Activated CD4-positive, alpha-beta T cell treated with anti-CD3 and anti-CD28 coated beads for 4 hours (primary cell): ENCODE measurements at places on chromosomes 3 and 15.

DNA sequence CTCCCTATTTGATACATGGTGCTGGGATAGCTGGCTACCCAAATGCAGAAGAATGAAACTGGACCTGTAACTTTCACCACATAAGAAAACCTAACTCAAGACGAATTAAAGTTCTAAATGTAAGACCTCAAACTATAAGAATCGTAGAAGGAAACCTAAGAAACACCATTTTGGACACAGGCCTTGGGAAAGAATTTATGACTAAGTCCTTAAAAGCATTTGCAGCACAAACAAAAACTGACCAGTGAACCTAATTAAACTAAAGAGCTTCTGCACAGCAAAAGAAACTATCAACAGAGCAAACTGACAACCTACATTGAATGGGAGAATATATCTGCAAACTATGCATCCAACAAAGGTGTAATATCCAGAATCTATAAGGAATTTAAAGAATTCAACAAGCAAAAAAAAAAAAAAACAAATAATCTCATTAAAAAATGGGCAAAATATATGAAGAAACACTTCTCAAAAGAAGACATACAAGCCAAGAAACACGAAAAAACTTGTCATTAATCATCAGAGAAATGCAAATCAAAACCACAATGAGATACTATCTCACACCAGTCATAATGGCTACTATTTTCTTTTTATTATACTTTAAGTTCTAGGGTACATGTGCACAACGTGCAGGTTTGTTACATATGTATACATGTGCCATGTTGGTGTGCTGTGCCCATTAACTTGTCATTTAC is 37.0 kb downstream of the HDGFL3 start:
- no peak for DNase-seq

- no peak for DNase-seq
Observed at GRCh38 chr15:56205061-56205876, 38.4 kb downstream of the RFX7 start.

- DNase-seq = peak; percentile 18
Observed at GRCh38 chr3:156816091-156816793, 9.9 kb upstream of the LEKR1 start.

DNA sequence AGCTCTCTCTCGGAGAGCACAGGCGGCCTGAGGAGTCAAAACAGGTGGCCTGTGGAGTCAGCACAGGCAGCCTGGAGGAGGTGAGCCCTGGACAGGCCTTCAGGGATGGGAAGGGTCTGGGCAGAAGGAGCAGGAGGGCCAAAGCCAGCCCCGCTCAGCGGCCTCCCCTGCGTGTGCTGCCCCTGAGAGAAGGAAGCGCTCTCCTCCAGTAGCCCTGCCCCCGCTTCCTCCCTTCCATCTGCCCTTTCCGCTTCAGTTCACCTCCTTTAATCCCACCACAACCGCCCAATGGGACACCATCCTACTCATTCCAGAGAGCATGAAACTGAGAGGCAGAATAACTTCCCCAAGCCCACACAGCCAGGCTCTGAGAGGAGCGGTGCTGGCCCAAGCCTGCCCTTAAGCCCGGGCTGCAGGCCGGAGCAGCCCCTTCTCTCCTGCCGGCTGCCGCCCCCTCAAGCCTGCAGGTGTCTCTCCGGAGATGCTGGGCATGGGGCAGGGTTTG is 3.2 kb upstream of the NR2E3 start:
- DNase-seq = no peak

DNA sequence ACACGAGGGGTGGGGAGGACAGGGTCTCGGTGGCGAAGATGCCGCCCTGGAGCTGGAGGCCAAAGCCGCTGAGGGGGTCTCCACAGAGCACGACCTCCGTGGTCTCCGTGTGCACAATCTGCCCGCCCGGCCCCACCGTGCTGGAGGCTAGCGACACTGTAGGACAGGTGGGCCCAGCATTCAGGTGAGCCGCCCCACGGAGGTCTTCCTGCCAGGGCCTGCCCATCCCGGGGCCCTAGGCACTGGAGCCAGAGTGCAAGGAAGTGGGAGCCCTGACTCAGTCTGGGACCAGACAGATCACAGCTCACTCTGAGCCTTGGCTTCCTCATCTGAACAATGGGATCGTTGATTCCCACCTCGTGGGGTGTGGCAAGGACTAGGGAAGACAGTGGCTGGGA is 25.8 kb downstream of the GRIP2 start:
- no peak for DNase-seq

DNA sequence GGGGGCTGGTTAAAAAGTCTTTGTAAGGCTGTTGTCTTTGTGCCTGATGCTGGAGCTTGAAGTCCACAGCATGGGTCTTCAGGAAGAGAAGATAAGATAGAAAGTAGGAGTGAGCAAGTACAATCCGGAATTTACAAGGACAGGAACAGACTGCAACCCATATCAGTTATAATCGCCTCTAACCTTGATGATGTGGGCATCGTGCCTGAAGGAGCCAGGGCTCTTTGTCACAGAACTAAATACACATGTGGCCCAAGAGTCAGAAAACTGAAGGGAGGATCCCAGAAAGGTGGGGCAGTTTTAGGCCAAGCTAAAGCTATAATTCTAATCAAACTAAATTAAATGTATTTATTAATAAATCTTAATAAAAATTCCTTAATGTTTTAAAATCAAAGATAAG is 132.2 kb downstream of the TMCO5A start:
- no peak for DNase-seq

DNA sequence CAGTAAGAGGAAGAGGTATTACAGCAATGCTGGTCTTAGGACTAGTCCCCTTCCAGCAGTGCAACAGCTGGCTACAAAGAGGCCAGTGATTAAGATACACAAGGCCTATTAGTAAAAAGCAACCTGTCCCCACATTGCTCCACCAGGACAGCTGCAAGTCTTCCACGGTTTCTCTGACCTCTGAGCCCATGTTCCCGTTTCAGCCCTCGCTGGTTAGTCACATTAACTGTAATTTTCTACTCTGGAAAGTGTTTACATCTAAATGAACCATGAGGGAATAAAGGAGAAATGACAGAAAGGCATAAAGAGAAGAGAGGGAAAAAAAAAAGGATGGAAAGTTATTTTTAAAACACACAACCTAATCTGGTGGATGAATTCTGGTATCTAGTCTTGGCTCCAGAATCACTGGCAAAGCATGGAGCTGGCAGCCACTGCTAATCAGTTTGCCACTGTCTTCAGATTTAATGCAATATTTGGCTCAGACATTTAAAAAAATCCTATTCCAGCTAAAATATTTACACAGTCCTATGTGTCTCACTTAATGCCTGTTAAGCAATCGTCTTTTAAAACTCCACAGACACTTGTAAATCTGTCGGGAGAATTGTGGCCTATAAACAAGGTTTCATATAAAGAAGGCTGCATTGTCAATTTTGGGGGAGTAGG is 154.9 kb downstream of the GREM1 start:
- DNase-seq = no peak

DNA sequence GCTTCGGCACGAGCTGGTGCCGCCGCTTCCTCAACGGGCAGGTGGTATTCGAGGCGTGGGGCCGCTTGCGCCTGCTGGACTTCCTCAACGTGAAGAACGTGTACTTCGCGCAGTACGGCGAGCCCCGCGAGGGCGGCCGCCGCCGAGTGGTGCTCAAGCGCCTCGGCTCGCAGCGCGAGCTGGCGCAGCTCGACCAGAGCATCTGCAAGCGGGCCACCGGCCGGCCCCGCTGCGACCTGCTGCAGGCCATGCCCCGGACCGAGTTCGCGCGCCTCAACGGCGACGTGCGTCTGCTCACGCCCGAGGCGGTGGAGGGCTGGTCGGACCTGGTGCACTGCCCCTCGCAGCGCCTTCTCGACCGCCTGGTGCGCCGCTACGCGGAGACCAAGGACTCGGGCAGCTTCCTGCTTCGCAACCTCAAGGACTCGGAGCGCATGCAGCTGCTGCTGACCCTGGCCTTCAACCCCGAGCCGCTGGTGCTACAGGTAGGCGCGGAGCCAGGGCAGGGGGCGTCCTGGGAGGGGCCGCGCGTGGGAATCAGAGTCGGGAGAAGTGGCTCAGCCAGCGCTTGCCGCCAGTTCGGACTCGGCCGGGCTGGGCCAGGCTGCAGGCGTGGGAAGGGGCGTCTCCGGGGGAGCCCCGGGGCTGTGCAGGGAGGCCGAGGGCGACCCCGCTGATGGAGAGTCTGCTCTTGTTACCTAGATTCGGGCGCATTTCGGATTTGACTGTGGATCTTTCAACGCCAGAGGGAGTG is 1.1 kb downstream of the DIPK2A start:
- peak; percentile 35 for DNase-seq

DNA sequence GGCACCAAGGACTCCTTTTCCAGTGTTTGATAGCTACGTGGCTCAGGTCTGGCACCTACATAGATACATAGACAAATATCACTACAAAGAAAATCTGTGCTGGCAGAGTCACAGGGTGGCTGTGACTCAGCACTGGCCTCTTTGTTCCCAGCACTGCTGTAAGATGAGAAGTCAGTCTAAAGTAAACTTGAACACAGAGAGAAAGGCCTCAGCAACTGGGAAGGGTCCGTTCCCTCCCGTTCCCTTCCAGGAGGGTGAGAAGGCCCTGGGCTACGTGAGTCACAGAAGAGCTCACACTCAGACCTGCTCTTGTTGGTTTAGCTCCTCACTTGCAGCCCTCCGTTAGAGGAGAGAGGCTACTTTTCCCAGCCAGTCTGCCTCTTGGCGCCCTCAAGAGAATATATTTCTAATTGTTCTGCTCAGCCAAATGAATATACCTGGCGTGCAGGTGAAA is 23.1 kb downstream of the ANXA2 start:
- no peak for DNase-seq

GRCh38 chr3:4107430-4107829 is 195.7 kb upstream of the SETMAR start:
- no peak for DNase-seq

DNA sequence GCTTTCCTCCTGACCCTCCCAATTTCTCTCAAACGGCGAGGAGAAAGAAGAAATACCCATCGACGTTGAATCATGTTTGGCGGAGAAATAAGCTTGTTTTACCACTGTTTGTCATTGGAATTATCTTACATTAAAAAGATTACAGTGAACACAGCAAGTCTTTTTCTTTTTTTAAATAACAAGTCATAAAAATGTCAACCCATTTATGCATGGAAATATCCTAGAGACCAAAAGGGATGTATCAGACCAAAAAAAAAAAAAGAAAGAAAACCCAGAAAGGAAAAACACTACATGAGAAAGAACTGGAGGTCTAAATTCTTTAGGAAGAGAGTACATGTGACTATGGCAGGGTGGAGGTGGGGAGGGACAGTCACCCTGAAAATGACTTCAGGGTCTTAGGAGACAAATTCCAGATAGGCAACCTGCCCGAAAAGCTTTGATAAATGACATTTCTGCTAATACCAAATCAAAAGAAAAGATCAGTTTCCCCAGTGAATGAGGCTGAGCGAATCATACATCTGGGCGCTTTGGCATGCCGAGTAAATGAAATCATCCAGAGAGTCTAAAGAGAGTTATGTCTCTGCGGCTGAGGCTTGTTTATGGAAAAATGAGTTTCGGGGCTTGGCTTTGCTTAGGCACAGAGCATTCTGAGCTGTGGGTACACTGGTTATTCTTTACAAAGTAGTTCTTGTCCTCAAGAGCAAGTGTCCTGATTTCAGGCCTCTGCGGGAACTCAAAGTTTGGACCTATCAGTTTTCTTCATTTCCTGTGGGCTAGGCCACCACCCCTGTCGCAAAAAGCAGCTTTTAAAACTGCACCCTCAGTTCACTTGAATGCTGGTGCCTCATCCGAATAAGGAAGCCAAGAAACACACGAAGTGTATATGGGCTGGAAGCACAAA is 110.1 kb upstream of the TGFBR2 start:
- DNase-seq = no peak

- no peak for DNase-seq
Observed at GRCh38 chr3:2937055-2937454, 173.1 kb downstream of the IL5RA start.

- no peak for DNase-seq
Observed at GRCh38 chr15:57506422-57506821, 85.3 kb upstream of the MYZAP start.
